ENCODE measurements at places on chromosomes 6 and 20.

- no peak for DNase-seq
Measured at GRCh38 chr6:132380358-132381029, 20.8 kb downstream of the MOXD1 start.

DNA sequence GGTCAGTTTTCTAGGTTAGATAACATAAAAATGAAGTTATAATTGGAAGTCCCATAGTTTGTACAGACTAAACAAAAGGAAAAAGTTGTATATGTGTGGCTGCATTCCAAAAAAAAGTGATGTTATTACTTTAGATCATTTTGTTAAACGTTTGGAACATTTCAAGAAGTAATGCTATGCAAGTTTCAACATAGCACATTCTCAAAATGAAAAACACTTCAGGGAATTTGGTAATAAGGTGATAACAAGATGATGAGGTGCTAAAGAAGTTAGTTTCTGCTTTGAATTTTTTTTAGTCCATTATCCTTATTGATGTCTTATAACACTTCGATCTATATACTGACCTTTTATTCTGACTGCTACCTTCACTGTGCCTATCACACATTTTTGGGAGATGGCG, 250.7 kb downstream of the PHF3 start:
- no peak for DNase-seq

- no peak for DNase-seq
Measured at GRCh38 chr6:35081426-35081851, 59.7 kb downstream of the TCP11 start.

DNA sequence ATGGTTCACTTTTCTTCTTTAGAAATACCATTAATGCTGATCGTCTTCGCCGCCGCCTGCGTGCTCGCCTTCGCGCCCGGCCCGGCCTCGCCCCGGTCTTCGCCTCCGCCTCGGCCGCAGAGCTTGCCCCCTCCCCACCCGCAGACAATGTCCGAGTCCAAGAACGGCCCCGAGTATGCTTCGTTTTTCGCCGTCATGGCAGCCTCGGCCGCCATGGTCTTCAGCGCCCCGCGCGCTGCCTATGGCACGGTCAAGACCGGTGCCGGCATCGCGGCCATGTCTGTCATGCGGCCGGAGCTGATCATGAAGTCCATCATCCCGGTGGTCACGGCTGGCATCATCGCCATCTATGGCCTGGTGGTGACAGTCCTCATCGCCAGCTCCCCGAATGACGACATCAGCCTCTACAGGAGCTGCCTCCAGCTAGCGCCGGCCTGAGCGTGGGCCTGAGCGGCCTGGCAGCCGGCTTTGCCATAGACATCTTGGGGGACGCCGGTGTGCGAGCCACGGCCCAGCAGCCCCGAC, 4.8 kb upstream of the PRPH2 start:
- no peak for DNase-seq

GRCh38 chr6:49969605-49970004, at the start of gene DEFB113:
TSS of gene DEFB113 (minus strand) at chr6:49969625. CDS start at chr6:49969625, 0 bp downstream.
- DNase-seq: no peak

- no peak for DNase-seq
Measured at GRCh38 chr6:130239755-130240154, 17.0 kb upstream of the SAMD3 start.

DNA sequence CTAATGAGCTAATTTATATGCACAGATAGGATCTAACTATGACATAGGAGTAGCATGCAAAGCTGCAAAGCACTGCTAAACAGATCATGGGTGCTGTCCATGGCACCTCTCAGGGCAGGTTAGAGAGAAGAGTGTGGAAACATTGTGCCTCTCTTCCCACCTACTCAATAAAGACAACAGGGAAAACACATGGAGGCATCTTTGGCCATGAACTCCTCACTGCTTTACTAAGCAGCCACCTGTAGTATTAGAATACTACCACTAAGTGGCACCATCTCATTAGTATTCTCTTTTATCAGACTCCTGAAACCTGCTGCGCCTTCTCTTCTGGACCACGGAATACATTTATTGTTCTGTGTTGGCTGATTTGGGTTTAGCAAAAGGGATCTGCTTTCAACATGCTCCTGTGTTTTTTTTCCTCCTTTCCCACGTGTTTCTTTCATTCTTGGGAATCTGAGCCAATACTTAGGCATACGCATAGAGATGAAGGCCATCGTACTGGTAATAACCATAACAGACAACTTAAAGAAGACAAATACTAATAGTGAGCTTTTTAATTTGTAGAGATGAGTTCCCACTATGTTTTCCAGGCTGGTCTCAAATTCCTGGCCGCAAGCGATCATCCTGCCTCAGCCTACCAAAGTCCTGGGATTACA, 9.4 kb upstream of the HDDC2 start:
- DNase-seq: peak; percentile 63

DNA sequence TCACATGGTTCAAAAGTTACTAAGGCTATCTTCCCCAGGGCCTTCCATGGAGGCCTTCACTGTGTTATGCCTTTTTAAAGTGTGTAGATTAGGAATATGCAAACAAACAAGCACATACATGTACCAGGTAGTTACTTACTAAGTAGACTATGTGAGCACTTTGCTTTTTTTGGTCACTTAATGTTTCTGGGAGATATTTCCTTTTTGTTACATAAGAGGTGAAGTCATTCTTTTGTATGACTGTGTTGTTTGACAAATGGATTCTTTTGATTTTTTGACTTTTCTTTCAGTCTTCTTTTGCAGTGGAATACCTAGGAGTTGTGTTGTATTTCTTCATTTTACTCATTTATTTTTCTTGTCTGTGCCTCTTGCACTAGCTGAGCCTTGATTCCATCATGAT, 39.6 kb upstream of the BCAS1 start:
- no peak for DNase-seq

GRCh38 chr20:21006611-21007010, 99.5 kb downstream of the LINC00237 start:
- DNase-seq: no peak

- DNase-seq: no peak
Measured at GRCh38 chr6:162198925-162199324, 528.6 kb downstream of the PRKN start.

DNA sequence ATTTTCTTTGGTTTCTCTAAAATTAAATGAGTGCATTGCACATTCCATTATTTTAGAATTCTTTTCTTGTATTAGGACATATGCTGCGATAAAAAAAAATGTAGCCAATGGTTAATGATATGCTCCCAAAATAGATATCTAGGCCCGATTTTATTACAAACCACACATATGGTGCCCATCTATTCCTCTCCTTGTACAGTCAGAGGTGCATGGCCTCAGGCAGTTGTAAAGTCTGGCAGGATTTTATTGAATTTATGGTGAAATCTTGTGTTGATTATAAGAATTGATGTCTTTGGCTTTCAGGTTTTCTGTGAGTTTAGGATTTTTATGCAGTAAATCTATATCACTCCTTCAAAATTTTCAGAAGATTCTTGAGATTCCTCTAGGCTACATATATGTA, 192.2 kb downstream of the RFPL4B start:
- peak; percentile 18 for DNase-seq

- DNase-seq: no peak
Measured at GRCh38 chr20:62830821-62831220, 14.0 kb downstream of the COL9A3 start.

DNA sequence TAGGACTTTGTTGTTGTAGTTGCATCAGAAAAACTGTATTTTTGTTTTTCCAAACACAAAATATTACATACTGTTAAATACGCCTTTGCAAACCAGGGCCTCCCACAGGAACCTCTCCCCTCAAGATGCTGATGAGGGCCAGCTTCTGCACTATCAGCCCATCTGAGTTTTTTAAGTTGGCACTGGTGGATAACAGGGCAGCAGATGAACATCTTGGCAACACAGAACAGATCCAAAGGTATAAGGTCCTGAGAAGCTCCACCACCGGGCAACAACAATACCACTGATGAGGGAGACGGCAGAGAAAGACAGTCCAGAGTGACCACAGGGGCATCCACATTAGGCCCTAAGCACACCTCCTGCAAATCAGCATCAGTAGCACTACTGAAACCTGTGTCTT, 177.7 kb downstream of the DLL1 start:
- DNase-seq: no peak

DNA sequence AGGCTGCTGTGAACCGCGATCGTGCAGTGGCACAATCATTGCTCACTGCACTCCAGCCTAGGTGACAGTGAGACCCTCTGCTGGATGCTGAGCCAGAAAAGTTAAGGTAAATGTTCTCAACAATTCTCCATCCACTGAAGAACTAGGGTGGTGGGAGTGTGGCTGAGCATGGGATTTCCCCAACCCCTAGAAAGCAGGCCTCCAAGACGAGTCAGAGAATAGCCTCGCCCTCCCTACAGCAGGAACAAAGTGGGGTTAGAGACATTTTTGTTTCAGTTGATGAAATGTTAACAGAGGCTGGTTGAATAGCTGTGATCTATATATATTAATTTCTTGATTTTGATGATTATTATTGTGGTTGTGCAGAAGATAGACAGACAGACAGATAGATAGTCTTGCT, 6.1 kb upstream of the ALDH8A1 start:
- DNase-seq: no peak

GRCh38 chr20:64091770-64092169, 7.6 kb upstream of the LKAAEAR1 start:
- DNase-seq: no peak

DNA sequence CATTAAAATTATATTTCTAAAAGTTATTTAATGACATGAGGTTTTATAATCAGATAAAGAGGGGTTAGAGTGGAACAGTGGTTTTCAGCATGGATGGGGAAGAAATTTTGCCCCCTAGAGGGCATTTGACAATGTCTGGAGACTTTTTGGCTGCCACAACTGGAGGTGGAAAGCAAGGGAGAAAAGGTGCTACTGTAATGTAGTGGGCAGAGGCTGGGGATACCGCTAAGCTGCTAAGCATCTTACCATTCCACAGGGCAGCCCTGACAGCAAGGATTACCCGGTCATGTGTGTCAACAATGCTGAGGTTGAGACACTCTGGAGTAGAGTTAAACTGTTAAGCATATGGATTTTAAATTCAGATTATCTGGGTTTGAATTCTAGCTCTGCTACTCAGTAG, 52.9 kb upstream of the FABP7 start:
- DNase-seq: no peak

DNA sequence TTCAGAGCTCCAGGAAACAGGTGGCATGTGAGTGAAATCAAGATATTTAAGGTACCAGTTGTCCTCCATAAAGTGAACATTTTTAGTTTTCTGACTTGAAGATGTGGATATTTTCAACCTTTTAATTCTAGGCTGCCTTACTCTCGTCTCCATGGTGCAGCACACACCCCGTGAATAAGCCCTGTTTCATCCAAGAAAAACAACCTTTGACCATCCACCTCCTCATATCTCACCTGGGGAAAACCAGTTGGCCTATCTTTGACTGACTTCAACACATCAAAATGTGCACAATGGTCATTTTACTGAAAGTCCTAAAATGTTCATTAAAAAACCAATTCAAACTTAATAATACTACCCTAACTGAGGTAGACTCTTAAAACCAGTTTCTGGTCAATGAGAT, 73.8 kb upstream of the CD2AP start:
- DNase-seq: no peak

DNA sequence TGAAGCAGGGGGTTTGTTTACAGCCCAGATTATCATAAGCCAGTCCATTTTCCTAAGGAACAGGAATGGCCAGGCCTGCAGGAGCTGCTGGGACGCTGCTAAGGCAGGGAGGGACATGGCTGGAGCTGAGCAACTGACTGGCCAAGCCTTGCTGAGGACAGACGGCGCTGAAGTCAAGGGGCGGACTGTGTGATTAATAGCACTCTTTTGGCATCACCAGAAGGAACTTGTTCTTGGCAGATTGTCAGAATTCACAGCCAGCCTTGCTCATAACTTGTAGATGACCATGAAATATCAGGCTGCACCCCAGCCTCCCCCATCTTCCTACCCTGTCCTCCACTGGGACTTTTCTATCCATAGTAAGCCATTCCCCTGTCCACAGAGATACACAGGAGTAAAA, 218.8 kb upstream of the RNF24 start:
- peak; percentile 69 for DNase-seq

DNA sequence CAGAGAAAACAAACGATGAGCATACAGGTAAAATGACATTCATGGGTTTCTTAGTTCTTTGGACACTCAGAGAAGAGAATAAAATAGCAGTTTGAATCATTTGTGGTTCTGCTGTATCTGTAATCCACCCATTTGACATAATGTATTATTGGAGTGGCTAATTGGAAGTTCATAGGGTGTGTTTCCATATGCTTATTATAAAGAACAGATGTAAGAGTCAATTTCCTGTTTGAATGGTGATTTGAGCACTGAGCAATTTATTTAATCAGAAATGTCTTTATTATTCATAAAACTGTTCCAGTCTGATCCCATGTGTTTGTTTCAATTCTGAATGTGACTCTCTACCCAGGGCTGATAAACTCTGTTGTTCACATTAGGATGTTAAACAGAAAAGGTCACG, 939.1 kb downstream of the KIF16B start:
- DNase-seq: no peak

DNA sequence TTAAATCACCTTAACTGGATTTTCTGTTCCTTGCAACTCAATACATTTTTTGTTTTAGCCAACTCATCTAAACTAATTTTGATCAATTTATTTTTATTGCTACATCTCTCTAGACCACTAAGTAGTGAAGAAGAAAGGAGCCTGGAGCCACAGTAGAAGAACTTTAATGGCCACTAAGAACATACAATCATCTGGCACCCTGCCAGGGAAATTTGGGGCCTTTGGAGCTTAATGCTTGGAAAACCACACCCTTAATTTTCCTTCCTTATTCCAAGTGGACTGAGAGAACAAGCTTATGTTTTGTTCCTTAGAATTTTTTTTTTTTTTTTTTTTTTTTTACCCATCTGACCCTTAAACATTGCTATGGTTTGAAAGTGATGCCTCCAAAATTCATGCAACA, 12.0 kb upstream of the GMDS start:
- no peak for DNase-seq

DNA sequence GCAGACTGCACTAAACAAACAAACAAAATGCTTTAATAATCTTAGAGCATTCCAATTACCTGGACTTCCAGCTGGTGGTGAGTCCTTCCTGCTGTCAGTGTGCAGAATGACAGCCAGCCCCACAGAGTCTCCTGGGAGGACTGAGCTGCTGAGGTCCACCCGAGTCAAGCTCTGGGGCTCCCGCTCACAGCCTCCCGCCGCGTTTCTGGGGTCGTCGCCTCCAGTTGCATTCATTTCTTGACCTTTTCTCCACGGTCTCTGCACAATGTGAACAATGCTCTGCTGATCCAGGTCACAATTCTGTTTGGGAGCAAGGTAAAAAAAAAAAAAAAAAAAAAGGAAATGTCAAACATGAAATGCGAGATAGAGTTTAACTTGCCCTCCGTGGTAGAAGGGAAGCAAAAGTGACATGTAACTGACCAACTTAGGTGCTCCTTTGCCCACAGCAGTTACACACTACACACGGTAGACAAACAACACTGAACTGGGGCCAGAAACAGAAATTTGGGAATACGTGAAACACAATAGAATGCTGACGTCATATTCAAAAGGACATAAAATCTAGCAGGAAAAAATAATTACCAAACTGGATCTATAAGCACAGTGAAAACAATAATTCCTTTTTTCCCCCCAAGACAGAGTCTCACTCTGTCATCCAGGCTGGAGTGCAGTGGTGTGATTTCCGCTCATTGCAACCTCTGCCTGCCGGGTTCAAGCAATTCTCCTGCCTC, 464.9 kb downstream of the PRKN start:
- no peak for DNase-seq

Data from fibroblast of the conjunctiva (primary cell).